Stimulated activated CD4-positive, alpha-beta T cell treated with anti-CD3 and anti-CD28 coated beads, Interleukin-2, amount 100 ng/mL, for 4 hours (primary cell): ENCODE measurements at places on chromosomes 5 and 9.

- no peak for DNase-seq
Measured at GRCh38 chr5:7016999-7017747, 303.9 kb downstream of the TENT4A start.

DNA sequence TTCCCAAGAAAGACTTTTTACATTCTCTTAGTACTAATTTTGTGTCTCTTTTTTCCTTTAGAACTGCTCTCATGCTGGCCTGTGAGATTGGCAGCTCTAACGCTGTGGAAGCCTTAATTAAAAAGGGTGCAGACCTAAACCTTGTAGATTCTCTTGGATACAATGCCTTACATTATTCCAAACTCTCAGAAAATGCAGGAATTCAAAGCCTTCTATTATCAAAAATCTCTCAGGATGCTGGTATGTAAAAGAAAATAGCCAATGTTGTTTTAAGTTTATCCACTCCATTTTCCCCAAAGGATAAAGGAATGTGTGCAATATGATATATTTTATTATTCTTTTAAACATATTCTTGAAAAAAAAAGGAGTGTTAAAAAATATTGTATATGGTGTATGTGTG, 27.3 kb upstream of the TTC23L start:
- DNase-seq = no peak

- DNase-seq = no peak
Measured at GRCh38 chr5:149496166-149496565, 55.1 kb downstream of the CSNK1A1 start.

DNA sequence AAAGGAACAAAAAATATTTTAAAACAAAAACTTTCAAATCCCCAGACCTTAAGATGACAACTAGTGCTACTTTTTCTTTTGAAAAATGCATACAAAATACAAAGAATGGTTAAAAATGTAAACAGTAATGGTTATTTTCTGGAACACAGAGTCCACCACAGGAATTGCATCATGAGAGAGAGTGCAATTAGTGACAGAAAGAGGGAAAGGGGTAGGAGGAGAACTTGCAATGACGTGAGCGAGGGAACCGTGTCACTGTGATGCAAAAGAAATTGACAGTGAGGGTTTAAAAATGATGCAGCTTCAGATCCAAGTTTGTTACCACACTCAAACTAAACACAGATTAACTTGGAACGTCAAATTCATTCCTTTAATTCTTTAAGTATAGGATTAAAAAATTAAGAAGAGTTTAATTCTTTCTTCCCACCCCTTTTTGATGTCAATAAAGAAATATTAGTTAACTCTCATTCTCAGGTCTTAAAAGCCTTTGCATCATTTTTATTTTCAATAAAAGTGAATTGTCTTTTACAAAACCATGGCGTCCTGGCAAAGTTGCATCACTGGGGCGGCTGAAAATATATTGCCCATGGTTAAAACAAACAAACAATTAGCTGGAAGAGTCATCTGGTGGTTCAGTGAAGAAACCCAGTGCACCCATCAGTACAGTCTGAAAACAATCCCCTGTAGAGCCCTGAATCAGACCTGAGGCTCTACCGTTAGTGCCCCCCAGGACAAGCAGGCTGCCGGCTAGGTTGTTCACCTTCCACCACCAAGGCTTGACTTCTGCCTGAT, 39.5 kb downstream of the MACROH2A1 start:
- DNase-seq = no peak

GRCh38 chr5:72402959-72403628, 82.9 kb downstream of the PTCD2 start:
- no peak for DNase-seq

DNA sequence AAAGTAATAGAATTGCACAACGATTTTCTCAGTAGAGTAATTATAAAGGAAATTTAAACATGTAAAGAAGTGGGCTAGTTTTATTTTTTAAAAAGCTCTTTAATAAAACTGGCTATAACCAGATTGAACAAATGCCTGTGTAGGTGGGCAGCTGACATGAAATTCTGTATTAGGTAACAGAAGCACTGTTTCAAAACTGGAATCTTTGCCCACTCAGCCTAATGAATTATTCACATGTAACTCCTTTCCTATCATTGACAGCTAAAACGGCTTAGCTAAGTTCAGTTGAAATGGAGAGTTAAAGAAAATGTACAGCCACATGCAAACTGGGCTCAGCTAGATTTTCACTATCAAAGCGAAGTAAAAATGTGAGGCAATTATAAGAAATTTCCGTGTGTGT, 1300.1 kb upstream of the ACO1 start:
- DNase-seq = no peak

DNA sequence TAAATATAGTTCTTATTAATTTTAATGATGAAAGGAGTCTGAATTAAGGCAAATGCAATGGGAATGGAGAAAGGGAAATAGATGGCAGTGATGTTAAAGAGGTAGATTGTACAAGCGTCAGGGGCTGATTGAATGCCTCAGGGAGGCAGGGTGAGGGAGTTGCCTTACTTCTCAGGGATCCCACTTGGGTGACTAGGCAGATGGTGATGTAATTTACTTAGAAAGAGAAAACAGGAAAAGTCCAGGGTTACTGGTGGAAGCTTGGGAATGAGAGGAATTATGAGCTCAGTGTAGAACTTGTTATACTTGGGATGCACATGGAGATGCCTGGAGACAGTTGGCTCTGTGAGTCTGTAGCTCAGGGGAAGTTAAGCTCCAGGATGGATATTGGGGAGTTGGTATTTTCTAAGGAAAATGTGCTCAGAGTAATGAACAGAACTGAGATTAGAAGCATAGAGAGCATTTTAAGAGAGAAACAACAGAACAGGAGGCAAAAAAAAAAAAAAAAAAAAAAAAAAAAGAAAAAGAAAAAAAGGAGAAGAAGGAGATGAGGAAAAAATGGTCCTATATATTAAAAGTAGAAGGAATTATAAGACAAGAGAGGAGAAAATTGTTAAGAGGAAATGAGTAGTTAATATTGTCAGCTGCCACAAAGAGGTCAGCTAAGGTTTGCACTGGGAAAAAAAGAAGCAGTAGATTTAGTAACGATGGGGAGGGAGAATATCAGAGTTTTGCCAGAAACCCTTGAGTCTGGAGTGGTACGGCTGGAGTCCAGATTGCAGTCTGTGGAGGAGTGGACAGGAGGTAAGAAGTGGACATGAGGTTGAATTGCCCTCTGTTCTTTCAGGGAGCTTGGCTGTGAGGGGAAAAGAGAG, 88.0 kb upstream of the ELL2 start:
- no peak for DNase-seq

DNA sequence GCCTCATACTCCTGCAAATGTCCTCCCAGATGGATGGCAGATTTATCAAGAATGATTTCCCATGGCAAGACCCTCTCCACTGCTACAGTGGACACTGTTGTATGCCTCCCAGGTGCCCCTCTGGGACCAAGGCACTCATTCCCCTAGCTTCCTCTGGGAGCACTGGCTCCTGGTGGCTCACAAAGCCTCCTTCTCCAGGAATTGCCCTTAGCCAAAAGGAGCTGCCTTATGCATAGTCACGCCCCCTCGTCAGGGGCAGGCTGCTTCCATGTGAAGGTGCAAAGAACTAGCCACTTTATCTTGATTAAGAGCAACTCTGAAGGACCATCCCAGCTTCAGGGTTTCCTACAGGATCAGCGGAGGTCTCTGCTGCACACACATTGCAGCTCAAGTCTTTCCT, 358.1 kb downstream of the CDK5RAP2 start:
- no peak for DNase-seq

DNA sequence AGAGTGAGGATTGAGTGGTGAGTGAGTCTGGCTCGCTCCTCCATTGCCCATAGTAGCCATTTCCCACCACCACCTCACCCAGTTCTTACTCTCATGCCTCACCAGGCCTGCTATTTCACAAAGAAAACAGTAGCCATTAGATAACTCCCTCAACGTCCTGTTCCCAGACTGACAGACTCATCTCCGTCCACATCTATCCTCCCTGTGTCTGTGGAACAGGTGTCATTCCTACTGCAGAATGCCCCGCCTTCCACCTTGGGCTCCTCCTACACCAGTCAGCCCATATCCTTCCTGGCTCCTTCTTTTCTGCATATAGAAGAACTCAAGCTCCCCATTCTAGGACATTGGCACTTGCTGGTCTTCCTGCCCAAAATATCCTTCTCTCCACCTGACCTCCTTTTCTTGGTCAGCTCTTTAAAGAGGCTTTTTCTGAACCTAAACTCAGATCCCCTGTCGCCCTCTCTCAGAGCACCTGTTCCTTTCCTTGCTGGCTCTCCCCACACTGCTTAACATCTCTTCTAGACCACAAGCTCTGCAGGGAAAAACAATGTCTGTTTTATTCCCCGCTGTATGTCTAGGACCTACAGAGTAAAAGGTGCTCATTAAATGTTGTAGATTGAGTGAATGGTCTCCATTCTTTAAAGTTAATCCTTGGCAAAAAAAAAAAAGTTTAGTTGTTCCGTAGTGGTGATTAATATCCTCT, 3.2 kb downstream of the TNFAIP8 start:
- no peak for DNase-seq
